ENCODE measurements at places on chromosomes 12 and 14.

DNA sequence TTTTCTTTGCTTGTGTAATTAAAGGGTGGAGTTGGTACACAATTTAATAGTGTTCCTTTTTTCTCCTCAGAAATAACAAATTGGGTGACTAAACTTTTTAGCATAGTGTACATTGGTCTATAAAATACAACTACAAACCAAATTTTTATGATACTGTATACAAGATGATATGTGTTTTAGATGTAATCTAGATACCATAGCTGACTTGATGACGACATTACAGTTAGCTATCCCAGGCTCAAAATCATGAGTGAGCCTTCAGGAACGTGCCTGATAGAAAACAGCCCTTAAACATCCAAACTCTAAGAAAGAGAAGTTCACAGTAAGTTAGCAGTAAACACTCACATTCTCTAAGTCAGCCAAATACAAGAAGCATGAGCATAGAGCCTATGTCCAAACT is 99.0 kb upstream of the SSTR1 start:
- DNase-seq: no peak

DNA sequence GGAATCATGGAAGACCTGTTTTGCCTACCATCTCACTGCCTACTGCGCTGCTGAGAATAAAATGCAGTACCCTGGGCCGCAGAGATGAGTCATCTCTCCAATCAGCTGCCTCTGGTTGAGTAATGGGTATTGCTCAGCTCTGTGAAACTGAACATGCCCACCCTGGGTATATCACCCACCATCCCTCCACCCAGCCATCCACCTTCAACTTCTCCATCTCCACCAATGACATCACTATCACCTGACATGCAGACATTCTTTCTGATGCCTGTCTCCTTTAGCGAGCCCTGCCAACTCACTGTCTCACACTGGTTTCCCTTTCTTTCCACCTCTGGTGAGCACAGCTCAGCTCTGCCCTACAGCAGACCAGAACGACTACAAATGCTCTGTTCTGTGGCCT is 33.6 kb downstream of the E2F7 start:
- no peak for DNase-seq

- DNase-seq: peak; percentile 60
Measured at GRCh38 chr14:69535230-69535848, 39.3 kb downstream of the CCDC177 start.

GRCh38 chr12:51357374-51358047 is 11.0 kb upstream of the CELA1 start:
- no peak for DNase-seq

- DNase-seq: no peak
Measured at GRCh38 chr14:97179573-97179972, 382.4 kb downstream of the VRK1 start.

- no peak for DNase-seq
Measured at GRCh38 chr14:40229676-40230075, 797.4 kb upstream of the FBXO33 start.

GRCh38 chr14:71341156-71341555 is 433.9 kb downstream of the PCNX1 start:
- no peak for DNase-seq

- no peak for DNase-seq
Measured at GRCh38 chr14:69357544-69358200, 40.4 kb downstream of the ERH start.

- DNase-seq: no peak
Measured at GRCh38 chr12:92062539-92063493, 82.8 kb downstream of the BTG1 start.

GRCh38 chr14:64158608-64159007 is 135.6 kb downstream of the ESR2 start:
- no peak for DNase-seq

DNA sequence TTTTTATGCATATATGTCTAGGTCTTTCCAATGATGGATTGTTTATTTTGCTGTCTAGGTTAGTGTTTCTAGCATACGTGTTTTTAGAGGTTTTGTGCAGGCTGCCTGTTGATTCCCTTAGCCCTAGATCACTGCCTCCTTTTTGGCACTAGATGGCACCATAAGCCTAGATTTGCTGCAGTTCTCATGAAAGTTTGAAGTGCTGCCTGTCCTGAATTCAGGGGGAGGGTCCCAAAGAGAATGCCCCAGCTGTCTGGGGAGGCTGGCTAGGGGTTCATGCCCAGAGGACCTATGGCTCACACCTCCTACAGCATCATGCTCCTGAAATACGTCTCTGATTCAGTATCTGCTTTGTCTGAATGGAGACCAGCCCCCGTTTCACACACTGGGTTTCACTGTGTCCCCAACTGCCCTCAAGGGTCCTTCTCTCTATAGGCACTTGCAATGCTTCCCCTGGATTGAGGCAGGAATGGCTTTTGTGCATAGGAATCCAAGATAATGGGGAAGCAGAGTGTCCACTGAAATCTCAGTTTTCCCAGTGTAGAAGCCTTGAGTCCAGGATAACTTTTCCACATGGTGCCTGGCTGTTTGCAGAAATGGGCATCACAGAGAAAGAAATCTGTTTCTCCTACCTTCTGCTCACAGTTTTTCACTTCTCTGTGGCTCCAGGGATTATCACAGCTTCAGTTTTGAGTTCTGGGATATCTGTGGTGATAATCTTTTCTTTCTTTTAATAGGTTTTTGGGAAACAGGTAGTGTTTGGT is 14.2 kb upstream of the TXNRD1 start:
- DNase-seq: peak; percentile 52

- DNase-seq: peak; percentile 70
Measured at GRCh38 chr12:18141048-18141982, 51.3 kb upstream of the RERGL start.

Measured in NCI-H146 (cell line).